Naive thymus-derived CD4-positive, alpha-beta T cell (primary cell): ENCODE measurements at places on chromosomes 6 and 20.

DNA sequence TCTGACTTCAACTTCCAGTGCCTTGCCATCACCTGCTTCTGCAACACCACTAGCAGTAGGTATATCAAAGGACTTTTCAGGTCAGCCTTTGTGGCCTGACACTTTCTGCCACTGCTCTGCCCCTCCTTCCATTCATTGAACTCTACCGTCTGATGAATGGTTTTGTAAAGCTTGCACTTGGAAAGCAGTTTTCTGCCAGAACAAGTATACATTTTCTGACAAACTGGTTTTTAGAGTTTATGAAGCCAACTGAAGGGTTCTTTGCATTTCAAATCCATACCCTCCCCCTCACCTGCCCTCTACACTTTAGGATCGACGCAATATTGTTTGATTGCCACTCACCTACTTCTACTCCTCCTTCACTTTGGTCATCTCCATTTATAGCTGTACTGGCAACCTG is 603.1 kb downstream of the HACE1 start:
- DNase-seq: no peak
- H3K27ac ChIP-seq: no peak overlapping the region
- H3K27me3 ChIP-seq: no peaks in the 10 kb centered on the region
- no peak overlapping the region for H3K4me3 ChIP-seq
- H3K4me1 ChIP-seq: no peaks in the 10 kb centered on the region
- no peaks in the 10 kb centered on the region for H3K36me3 ChIP-seq

DNA sequence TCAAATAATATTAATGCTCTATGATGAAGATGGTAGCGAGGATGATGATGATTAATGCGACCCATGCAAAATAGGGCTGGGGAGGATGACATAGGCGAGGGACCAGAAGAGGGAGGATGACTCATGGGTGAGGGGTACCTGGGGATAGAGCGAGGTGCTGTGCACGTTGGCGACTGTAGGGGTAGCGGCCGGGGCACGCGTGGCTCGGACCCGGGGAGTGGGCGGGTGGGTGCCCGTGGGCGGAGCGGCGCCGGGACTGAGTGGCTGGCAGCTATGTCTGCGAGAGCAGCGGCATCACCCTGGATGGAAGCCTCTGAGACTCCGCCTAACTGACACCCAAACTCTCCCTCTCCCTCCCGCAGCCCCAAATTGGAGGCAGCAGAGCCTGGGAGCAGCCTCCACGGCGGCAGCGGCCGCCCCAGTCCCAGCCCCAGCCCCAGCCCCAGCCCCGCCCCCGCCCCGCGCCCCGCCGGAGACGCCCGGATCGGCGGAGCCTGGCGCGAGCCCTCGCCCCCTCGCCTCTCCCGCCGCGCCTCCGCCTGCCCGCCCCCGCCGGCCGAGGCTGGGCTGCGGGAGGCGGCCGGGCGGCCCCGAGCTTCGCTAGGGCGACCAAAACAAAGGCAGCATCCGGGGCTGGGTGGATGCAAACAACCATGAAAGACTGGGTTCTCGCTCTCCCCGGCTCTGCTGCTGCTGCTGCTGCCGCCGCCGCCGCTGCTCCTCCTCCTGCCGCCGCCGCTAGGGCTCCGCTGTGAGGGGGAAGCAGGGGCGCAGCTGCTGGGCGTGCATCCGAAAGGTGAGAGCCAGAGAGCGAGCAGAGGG is at the start of gene RIMS1:
TSS of gene RIMS1 (plus strand) at position 367 of the 822 bp plus-strand sequence. CDS start 474 bp downstream, outside the sequence.
- H3K27ac ChIP-seq: no peak within 1 kb of the TSS
- DNase-seq: no peak
- H3K4me3 ChIP-seq: no peak within 1 kb of the TSS
- H3K27me3 ChIP-seq: no peaks in the 10 kb centered on the region
- no peaks in the 10 kb centered on the region for H3K4me1 ChIP-seq

- peaks cover 4% of the 10 kb centered on the region for H3K36me3 ChIP-seq
- H3K4me3 ChIP-seq: peak overlapping the region; percentile 73
- no peak for DNase-seq
- no peaks in the 10 kb centered on the region for H3K27me3 ChIP-seq
- peaks cover 43% of the 10 kb centered on the region for H3K4me1 ChIP-seq
These were observed 32.2 kb downstream of the RREB1 start for GRCh38 chr6:7139835-7140470.

DNA sequence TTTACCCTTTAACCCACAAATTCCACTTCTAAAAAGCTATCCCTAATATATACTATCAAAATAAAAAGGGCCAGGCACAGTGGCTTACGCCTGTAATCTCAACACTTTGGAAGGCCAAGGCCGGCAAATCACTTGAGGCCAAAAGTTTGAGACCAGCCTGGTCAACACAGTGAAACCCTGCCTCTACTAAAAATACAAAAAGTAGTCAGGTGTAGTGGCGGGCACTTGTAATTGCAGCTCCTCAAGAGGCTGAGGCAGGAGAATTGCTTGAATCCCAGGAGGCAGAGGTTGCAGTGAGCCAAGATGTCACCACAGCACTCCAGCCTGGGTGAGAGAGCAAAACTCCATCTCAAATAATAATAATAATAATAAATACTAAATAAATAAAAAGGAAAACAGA is 82.5 kb downstream of the TRIM27 start:
- H3K27ac ChIP-seq: no peak overlapping the region
- H3K4me3 ChIP-seq: no peak overlapping the region
- peaks cover 8% of the 10 kb centered on the region for H3K4me1 ChIP-seq
- DNase-seq: no peak
- no peaks in the 10 kb centered on the region for H3K27me3 ChIP-seq

- no peaks in the 10 kb centered on the region for H3K36me3 ChIP-seq
- H3K27ac ChIP-seq: no peak overlapping the region
- no peak for DNase-seq
These were observed 61.0 kb downstream of the KIF6 start for GRCh38 chr6:39664173-39664572.

- no peak overlapping the region for H3K4me3 ChIP-seq
- H3K36me3 ChIP-seq: no peaks in the 10 kb centered on the region
- no peak for DNase-seq
- no peaks in the 10 kb centered on the region for H3K27me3 ChIP-seq
These were observed 24.4 kb downstream of the GNAS-AS1 start for GRCh38 chr20:58826271-58826670.

GRCh38 chr6:8432614-8433013 is 2.7 kb downstream of the SLC35B3 start:
- no peaks in the 10 kb centered on the region for H3K36me3 ChIP-seq
- peaks cover 24% of the 10 kb centered on the region for H3K4me1 ChIP-seq
- no peak overlapping the region for H3K4me3 ChIP-seq
- no peaks in the 10 kb centered on the region for H3K27me3 ChIP-seq
- no peak overlapping the region for H3K27ac ChIP-seq
- DNase-seq: no peak

GRCh38 chr6:34531580-34532201 is 24.4 kb downstream of the SPDEF start:
- no peak overlapping the region for H3K4me3 ChIP-seq
- peaks cover 1% of the 10 kb centered on the region for H3K4me1 ChIP-seq
- H3K27me3 ChIP-seq: no peaks in the 10 kb centered on the region
- no peak overlapping the region for H3K27ac ChIP-seq
- H3K36me3 ChIP-seq: no peaks in the 10 kb centered on the region
- DNase-seq: no peak

DNA sequence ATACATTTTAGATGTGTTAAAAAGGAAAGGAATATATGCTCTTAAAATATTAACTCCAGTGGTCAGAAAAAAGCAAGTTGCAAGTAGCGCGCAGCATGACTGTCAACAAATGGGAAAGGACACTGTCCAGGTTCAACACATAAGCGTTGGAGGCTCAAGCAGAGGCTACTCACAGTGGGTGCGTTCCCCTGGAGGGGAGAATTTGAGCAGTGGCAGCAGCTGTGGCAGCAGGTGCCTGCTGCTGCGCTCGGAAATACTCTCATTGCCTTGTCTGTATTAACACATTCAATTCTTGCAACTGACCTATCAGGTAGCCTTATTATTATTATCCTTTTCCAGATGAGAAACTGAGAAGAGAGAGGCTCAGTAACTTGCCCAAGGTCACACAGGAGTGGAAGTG is 21.9 kb upstream of the CCN6 start:
- no peak overlapping the region for H3K4me3 ChIP-seq
- no peaks in the 10 kb centered on the region for H3K27me3 ChIP-seq
- no peak overlapping the region for H3K27ac ChIP-seq
- no peak for DNase-seq
- no peaks in the 10 kb centered on the region for H3K36me3 ChIP-seq
- H3K4me1 ChIP-seq: peaks cover 85% of the 10 kb centered on the region

- H3K36me3 ChIP-seq: no peaks in the 10 kb centered on the region
- H3K4me3 ChIP-seq: no peak overlapping the region
- DNase-seq: no peak
- no peaks in the 10 kb centered on the region for H3K27me3 ChIP-seq
These were observed 80.0 kb downstream of the TCP11 start for GRCh38 chr6:35061102-35061615.

DNA sequence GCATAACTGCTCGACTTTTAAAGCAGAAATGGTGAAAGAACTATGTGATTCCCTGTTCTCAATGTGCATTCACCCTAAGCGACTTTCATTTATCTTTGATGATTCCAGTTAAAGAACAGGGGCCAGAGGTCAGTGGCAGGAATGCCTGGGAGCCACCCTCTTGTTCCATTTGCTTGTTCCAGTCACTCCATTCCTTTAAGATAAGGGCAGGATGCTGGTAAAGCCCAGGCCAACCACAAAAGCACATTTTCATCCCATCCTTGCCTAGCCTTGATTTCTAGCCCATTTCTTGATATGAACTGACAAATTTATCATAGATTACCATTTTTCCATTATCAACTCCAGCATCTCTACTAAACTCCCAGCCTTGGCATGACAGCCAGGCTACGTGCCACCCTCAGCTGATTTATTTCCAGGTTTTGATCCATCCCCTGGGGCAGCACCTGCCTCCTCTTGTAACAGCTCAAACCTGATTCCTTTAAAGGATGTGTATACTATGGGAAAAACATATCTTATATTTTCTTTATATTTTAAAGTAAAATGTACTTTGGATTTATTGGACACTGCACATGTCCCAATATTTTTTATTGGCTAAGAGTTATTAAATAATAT is 19.2 kb downstream of the HMGN3 start:
- H3K4me1 ChIP-seq: no peaks in the 10 kb centered on the region
- DNase-seq: no peak
- H3K36me3 ChIP-seq: no peaks in the 10 kb centered on the region
- H3K4me3 ChIP-seq: no peak overlapping the region
- H3K27me3 ChIP-seq: no peaks in the 10 kb centered on the region
- no peak overlapping the region for H3K27ac ChIP-seq

DNA sequence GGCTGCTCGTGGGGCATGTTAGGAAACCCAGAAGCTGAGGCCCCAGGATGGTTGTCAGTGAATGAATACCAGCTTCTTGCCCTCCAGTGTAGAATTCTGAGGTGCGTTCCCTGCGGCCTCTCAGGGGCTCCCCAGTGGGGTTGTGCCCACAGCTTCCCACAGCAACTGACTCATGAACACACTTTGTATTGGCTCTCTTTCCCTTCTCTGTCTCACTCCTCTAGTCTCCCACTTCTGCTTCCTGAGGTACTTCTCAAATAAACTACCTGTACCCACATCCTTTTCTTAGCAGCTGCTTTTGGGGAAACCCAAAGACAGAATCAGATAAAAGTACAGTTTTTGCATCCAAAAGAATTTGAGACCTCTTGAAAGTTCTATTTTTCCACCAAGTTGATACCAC is 107.7 kb upstream of the JAG1 start:
- H3K4me3 ChIP-seq: no peak overlapping the region
- DNase-seq: no peak
- H3K27ac ChIP-seq: no peak overlapping the region

- DNase-seq: no peak
- H3K4me3 ChIP-seq: no peak overlapping the region
- no peaks in the 10 kb centered on the region for H3K27me3 ChIP-seq
- no peaks in the 10 kb centered on the region for H3K36me3 ChIP-seq
These were observed 52.8 kb upstream of the SRSF6 start for GRCh38 chr20:43404878-43405277.

- H3K27ac ChIP-seq: no peak overlapping the region
- no peak overlapping the region for H3K4me3 ChIP-seq
- no peak for DNase-seq
- H3K4me1 ChIP-seq: no peaks in the 10 kb centered on the region
- no peaks in the 10 kb centered on the region for H3K36me3 ChIP-seq
These were observed 89.5 kb downstream of the CHMP4B start for GRCh38 chr20:33900521-33901131.

DNA sequence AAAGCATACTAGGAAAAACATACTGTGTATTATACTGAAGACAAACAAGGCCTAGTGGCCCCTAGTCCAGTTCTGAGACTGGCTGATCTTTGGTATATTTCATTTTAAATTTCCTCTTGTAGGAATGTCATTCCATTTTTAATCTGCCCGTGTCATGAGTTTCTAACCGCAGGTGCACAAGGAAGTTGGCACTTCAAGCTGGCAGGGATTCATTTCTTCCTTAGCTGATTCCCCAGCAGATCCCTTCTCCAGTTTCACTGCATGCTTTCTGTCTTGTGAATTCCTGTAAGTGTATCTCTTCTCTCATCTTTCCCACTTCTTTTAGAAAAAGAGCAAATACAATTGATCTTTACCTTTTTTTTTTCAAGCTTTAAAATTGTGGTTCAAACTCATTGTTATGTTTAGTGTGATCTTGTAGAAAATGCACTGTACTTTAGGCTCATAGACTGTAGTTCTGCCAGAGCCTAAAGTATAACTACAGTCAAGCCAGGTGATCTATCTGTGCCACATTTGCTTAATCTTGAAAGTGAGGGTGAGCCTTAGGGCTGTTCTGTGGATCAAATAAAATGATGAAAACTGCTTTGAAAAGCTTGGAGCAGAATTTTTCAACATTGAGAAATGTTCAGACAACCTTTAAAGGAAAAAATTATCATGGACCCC is 37.0 kb downstream of the RNF217 start:
- H3K27me3 ChIP-seq: no peaks in the 10 kb centered on the region
- no peak overlapping the region for H3K4me3 ChIP-seq
- H3K36me3 ChIP-seq: no peaks in the 10 kb centered on the region
- H3K4me1 ChIP-seq: no peaks in the 10 kb centered on the region
- H3K27ac ChIP-seq: no peak overlapping the region

DNA sequence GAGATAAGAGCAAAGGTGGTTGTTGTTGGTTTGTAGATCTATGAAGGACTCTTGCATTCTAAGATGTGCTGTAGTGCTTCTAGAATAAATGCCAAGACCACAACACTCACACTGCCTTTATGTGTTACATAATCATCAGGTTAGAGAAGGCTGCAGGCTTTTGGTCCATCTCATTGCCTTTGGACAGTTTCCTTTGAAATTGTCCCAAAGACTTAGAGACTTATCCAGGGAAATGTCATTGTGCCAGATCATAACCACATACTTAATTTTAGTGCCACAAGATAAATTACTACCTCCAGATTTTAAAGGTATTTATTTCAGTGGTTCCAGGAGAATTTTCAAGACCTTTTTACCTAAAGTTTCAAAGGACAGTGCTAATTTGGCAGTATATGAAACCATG is 666.6 kb upstream of the CITED2 start:
- H3K36me3 ChIP-seq: no peaks in the 10 kb centered on the region
- H3K27ac ChIP-seq: no peak overlapping the region
- no peak overlapping the region for H3K4me3 ChIP-seq

- H3K36me3 ChIP-seq: no peaks in the 10 kb centered on the region
- H3K27ac ChIP-seq: no peak overlapping the region
- no peak for DNase-seq
- no peaks in the 10 kb centered on the region for H3K4me1 ChIP-seq
These were observed 128.7 kb downstream of the SIM1 start for GRCh38 chr6:100335991-100336390.
